ENCODE measurements at places on chromosomes 16 and 17.
A peak's percentile ranks its signal among the peaks of the same experiment; 100 is the strongest.

DNA sequence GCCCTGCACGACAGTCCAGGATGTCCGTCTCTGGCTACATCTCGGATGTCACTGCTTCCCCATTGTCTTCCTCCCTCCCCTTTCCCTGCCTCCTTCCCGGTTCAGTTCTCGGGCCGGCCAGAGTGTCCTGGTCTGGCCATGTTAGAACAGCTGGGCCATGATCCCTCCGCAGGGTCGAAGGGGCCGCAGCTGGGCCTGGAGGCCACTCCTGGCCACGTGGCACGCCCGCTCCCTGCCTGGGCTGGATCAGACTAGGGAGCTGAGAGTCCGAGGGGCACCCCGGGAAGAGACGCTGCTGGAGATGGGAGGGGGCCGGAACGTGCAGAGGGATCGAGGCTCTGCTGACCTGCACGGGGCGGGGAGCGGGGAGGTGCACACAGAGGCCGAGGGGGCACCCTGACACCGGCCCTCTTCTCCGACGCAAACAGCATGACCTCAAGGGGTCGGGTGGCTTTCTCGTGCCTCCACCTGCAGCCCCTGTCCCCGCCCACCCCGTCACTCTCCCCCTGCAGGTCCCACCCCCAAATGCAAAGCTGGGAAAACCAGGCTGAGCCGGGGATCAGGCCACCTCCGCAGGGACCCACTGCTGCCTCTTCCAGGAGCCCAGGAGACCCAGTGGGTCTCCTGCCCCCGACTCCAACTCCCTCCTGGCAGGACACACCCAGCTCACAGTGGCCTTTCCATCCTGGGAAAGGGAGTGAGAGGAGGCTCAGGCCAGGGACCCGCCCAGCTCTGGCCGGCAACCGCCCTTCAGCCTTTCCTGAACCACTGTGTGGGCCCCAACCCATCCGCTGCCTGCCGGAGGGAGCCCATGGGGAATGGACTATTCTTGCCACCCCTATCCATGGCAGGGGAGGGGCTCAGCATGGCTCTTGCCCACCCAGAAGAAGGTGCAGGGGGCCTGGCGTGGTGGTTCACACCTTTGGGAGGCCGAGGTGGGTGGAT is 38.5 kb downstream of the CTU2 start:
- no peak for DNase-seq

GRCh38 chr17:66287911-66288310 is 14.5 kb upstream of the PRKCA start:
- DNase-seq: no peak

DNA sequence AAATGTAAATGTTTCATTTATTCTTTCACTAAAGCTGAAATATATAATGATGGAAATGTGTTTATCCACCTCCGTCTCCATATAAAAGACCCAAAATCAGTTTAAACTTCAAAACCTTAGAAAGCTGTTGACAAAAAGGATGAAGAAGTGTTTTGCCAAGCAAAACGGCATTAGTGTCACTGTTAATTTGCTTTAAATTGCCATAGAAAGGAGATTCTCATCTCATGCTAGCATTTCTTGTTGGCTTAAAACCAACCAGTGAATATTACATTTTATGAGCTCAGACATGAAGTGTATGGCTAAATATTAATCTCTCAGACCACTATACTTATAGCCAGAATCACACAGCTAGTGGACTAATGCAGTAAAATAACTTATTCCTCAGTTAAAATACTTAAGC is 398.8 kb downstream of the KIF2B start:
- no peak for DNase-seq

- no peak for DNase-seq
Observed at GRCh38 chr17:69706127-69706526, 291.6 kb downstream of the MAP2K6 start.

GRCh38 chr17:38617074-38617860 is 11.5 kb upstream of the SRCIN1 start:
- DNase-seq: no peak

- peak; percentile 55 for DNase-seq
Observed at GRCh38 chr16:83068686-83069085, 441.9 kb downstream of the CDH13 start.

DNA sequence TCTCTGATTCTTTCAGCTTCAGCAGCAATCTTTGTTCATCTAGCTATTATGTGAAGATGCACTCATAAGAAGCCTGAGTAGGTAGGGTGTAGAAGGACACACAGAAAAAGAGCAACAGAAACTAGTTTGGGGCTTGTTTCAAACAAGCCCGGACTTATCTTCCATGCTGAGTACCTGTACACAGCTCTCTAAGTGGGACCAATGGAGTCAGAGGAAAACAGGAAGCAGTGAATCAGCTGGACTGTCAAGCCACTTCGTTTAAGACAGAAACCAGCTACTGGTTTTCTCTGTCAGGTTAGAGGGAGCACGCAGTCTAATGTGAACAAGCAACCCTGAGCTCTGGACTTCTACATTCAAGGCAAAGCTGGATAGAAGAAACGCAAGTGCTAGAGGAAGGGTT is 16.0 kb downstream of the MAP2K6 start:
- DNase-seq: no peak

DNA sequence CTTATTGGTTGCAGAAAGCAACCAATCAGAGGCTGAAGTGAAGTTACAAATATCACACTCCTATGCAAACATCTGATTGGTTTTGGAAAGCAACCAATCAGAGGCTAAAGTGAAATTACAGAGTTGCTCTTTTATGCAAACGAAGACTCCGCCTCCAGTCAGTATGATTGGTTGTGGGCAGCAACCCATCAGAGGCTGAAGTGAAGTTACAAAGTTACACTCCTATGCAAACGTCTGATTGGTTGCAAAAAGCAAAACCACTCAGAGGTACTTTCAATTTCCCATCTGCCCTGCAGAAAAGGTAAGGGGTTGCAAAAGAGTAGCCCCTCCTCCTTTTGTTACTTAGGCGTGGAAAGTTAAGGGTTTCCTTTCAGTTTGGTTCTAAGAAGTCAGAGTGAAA is 697.3 kb downstream of the MAF start:
- no peak for DNase-seq

DNA sequence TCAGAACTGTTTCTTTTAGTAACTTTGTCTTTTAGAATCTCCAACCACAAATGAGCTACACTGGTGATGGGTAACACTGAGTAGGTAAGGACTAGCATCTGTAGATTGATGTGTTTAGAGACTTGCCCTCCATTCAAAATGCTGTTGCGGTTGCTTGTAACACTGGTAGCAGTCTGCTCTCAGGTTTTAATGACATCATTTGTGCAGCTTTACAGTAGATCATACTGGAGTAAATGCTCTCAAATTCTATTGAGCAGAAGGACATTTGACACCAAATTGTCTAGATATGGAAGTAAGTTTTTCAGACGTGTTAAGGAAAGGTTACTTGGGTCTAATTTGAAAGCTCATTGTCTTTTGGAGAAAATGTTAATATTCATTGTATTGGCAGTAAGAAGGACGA is 98.8 kb downstream of the NLK start:
- DNase-seq: no peak
